ENCODE measurements at places on chromosomes 6 and 20.

DNA sequence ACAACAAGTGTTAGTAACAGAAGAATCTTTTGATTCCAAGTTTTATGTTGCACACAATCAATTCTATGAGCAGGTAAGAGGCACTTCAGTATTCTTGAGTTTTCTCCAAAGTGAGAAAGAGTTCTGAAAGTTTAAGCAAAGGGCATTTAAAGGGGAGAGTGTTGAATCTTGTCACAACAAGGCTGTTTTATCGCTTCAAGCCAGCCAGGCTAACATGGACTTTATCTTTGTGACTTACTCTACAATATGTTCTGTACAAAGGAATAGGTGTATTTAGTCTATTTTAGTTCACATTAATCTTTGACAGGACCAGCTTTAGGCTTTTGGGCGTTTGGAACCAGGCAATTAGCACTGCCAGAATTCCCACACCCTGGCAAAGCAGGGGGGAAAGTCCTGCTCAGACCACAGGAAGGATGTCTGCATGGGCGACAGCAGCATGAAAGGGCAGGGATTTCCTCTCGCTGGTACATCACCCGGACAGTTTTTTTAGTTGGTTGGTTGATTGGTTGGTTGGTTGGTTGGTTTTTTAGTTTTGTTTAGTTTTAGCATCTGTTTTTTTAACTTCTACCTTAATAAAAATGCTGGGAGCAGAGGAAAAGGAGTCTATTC lies 395.4 kb upstream of the SOX4 start:
- DNase-seq: no peak

- DNase-seq: no peak
Measured at GRCh38 chr6:13613029-13613594, 2.0 kb upstream of the NOL7 start.

DNA sequence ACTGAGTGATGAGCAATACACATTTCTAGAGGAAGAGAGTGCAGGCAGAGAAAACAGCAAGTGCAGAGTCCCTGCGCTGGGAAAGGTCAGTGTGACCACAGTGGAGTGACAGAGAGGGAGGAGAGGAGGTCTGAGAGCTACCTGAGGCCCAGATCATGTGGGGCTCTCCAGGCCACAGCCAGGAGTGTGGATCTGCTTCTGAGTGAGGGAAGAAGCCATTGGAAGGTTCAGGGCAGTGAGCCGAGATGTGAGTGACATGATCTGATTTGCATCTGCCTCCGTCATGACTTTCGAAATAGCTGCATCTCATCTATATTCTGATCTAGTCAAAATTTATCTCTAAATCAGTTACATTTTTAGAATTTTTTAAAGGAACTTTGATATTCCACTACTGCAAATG lies 367.1 kb downstream of the PREX1 start:
- no peak for DNase-seq

DNA sequence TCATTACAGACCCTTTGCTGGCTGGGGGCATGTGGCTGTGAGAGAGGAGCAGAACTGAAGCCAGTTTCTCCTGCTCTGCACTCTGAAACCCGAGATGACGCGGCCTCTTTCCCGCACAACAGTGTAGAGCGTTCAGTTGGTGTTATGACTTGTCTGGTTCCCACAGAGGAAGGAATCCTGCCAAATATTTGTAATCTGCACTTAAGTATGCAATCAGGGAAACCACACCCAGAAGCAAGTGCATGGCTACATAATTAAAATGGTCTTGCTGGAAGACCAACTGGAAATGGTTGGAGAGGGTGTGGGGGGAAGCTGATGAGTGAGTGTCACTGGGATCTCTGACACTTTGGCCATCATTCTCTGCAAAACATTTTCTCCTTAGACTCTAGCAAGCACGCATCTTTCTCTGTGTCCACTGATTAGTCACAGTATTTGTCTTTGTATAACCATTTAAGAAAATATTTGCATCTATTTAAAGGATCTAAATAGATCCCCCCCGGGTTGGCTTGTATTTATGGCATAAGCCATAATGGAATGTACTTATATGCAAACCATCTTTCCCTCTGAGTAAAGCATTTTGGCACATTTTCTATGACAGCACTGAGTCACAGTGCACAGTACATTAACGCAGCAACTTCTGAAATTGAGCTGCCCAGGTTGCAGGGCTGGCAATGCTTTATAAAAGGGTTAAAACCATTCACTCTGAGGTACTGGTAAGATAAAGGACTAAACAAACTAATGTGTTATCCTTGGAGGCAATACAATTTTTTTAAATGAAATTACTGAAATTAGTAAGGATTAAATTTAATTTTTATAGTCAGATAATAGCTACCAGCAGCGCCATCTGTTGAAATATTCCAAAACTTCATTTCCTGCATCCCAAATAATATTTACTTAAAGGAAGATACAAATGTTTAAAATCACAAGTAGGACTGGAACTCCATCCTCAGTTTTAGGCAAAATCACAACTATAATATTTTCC lies 76.7 kb downstream of the FOXC1 start:
- no peak for DNase-seq

GRCh38 chr6:168128631-168129291 lies 49.7 kb upstream of the FRMD1 start:
- no peak for DNase-seq

- DNase-seq: no peak
Measured at GRCh38 chr20:5069141-5069806, 50.5 kb downstream of the PCNA start.

GRCh38 chr6:36039112-36039511 lies 11.5 kb downstream of the MAPK14 start:
- no peak for DNase-seq

GRCh38 chr6:27672113-27672799 lies 199.4 kb upstream of the ZNF184 start:
- no peak for DNase-seq

DNA sequence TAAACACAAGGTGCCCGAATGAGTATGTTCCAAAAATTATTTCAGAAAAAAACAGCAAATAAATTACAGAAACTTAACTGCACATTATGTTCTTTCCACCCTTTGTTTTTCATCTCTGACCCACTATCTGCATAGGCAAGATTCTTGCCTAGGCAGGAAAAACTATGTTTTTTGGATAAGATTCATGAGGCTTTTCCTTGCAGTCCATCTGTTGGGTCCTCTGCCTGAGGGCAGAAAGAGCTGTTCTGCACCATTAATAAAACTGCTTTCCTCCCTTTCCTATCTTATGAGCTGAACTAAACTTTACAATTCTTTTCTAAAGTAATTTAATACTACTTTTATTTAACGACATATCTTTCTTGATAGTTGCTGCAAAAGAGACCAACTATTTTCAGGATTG lies 21.1 kb downstream of the ENPP1 start:
- DNase-seq: no peak

DNA sequence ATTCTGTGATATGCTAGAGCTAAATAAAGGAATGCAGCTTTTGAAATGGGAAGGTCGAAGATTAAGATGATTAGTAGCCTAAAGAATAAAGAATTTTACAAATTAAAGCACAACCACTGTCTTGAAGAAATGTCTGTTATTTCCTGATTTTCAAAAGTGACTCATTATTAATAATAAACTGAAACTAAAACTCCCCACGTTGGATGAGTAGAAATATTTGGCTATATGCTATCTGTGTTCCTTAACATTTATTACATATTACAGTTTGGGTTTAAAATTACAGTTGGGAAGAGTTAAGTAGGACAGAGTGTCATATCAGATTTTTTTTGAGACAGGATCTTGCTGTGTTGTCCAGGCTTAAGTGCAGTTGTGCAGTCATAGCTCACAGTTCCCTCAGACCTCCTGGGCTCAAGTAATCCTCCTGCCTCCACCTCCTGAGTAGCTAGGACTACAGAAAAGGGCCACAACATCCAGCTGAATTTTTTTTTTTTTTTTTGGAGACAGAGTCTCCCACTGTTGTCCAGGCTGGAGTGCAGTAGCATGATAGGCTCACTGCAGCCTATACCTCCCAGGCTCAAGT lies 47.1 kb downstream of the AKIRIN2 start:
- no peak for DNase-seq

DNA sequence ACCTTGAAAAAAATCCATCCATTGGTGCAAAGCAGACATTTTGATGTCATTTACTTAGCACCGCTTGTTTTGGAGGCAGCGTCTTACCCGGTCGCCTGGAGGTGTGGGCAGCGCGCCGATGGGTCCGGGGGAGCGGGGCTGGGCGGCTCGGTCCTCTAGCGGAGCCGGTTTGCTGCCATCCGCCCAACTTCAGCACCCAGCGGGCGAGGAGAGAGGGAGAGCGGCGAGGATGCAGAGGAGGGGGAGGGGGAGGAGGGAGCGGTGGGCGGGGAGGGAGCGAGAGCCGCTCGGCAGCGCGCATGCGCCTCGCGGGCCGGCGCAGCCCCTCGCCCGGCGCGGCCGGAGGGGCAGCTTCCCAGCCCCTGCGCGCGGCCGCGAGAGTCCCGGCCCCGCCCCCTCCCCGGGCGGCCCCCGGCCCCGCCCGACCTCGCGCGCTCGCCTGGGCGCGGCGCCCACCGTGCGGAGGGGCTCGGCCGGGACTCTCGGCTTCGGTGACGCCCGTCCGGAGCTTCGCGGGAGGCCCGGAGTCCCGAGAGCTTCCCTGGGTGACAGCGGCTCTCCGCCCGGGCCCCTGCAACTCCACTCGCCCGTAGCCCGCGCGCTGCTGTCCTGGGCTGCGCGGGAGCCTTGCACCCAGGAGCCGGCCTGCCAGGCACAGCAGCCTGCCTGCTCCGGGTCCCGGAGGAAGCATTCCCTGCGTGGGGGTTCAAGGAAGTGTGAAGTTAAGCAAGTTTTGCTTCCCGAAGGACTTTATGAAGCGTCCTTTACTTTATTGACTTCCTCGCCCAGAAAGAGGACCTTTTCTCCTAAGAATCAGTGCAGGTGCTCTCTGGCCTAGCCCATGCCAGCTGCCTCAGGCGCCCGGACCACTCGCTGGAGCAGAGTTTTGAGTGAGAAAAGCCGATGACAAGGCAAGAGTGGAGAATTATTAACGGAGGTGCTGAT lies at the start of gene RGS17:
TSS of gene RGS17 (minus strand) at position 246 of the 945 bp plus-strand sequence. CDS start 87,264 bp downstream, outside the sequence.
- peak; percentile 9 for DNase-seq

DNA sequence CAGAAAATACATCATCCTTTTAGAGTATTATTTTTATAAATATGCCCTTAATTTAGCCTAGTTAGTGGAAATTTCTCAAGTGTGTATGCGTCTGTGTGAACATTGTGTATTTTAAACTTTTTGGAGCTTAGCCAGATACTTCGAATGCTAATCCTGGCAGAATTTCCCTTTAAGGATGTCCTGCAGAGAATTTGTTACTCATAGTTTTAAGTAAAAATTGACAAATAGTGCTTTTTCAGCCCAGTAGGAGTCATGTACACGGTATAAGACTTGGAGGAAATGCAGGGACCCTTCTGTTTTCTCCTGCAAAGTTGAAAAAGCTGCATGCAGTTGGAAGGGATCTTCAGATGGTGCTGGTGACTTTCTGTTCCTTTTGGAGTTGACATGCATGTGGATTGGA lies at the start of gene FHL5:
TSS of gene FHL5 (plus strand) at position 243 of the 400 bp plus-strand sequence. CDS start 40,486 bp downstream, outside the sequence.
- DNase-seq: no peak

DNA sequence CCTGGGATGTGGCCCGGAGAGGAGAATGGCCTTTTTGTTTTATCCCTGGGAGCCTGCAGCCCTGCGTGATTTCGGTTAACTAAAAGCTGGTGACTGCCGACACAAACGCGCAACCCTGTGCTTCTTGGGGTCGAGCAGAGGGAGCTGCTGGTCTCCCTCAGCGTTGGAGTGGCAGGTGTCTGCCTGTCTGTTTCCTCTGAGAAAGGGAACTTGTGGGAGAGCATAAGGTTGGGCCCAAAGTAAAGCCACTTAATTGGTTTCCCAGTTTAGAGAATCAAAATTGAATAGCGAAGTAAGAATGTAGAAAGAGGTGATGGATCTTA lies 500 bp downstream of the LTV1 start:
- DNase-seq: no peak

GRCh38 chr6:111828809-111829208 lies 44.4 kb downstream of the FYN start:
- no peak for DNase-seq

Data from stimulated activated CD8-positive, alpha-beta memory T cell treated with anti-CD3 and anti-CD28 coated beads, Interleukin-15, amount 100 ng/mL, for 4 hours (primary cell).